ENCODE measurements at places on chromosomes 12 and 14. TPM values are rescaled to one million over a fixed set of nuclear protein-coding genes. Genes with fewer than 3 reads are reported as not detected.

The CLEC4C gene
- not detected for total RNA-seq

The NEDD8 gene
- 172 TPM for total RNA-seq

The TAS2R20 gene
- 0.54 TPM for total RNA-seq

The E2F7 gene
- total RNA-seq, result 9.6 TPM

The HOXC12 gene
- total RNA-seq, result not detected

The TEAD4 gene
- total RNA-seq, result 4.5 TPM

The SERPINA3 gene
- total RNA-seq, result not detected

The ARHGEF40 gene
- not detected for total RNA-seq

The LTB4R gene
- total RNA-seq, result 10.6 TPM

The NOS1 gene
- total RNA-seq, result not detected

The CD163L1 gene
- not detected for total RNA-seq

The PDE3A gene
- total RNA-seq, result not detected

The TMEM119 gene
- not detected for total RNA-seq

The CIROP gene
- not detected for total RNA-seq

The P2RX7 gene
- 6.6 TPM for total RNA-seq

The P2RX2 gene
- total RNA-seq, result not detected

Data from activated naive CD4-positive, alpha-beta T cell treated with anti-CD3 and anti-CD28 coated beads for 36 hours (primary cell).